ENCODE measurements at places on chromosomes 1 and 21. TPM values are rescaled to one million over a fixed set of nuclear protein-coding genes. Genes with fewer than 3 reads are reported as not detected.

DNA sequence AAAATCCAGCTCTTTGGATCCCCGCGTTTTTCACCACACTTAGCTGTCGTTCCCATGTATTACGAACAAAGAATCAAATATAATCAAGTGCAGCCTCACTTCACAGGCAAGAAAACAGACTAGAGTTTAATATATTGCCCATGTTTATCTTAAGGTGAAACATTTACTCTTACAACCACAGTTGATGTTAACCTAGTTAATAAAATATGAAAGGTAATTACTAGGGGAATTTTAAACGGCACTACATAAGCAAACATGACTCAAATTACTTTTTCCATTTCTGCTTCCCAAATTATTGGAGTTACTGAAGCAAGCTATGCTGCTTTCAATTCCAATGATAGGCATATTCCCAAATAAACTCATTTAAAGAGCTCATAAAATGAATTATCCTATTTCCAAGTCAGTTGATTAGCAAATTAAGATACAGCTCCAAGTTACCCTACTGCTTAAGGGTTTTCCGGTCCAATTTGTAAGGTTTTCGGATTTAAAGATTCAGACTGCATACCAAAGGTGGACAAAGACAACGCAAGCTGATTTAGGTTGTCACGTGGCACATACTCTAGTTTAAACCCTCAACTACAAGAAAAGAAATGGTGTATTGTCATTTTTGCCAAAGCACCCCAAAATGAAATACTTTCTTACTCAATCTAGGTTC is 5.9 kb downstream of the COX20 start:
- DNase-seq: no peak

DNA sequence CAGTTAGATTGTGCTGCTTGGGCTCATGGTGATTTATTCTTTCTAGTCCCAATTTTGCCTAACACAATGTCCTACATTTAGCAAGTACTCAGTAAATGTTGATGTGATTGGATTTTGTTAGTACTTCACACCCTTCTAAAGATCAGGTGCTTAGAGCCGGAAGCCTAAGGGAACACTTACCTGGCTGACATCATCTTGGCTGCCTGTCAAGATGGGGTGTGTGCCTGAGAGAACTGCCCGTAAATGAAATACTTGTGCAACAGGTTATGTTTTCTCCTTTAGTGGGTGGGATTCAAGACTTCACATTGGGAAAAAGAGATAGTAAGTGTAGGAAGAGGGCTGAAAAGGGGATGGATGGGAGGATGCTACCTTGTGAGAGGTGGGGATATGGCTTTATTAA is 75.5 kb upstream of the MACF1 start:
- DNase-seq: no peak

DNA sequence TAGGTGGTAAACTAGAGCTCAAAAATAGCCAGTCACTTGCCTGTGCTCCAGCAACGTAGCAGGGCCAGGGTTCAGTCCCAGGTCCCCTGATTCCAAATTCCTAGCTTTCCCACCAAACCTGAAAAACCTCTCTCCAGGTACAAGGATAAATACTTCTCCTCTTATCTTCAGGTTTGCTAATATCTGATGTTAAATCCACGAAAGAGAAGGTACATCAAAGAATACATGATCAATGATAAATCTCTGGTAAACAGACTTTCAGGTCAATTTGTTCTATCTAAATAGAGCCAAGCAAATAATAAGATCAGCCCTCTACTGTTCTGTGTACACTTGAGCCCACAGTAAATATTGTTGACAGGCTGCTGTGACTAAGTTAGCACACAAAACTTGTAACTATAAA is 52.1 kb upstream of the AKT3 start:
- DNase-seq: no peak

TMEM52 gene
- total RNA-seq: 3.5 TPM

GRCh38 chr21:45264912-45265515 is 22.7 kb downstream of the POFUT2 start:
- DNase-seq: peak; percentile 57

CNR2 gene
- not detected for total RNA-seq

- peak; percentile 81 for DNase-seq
Observed at GRCh38 chr1:18945401-18945849, 11.1 kb downstream of the IFFO2 start.

DNA sequence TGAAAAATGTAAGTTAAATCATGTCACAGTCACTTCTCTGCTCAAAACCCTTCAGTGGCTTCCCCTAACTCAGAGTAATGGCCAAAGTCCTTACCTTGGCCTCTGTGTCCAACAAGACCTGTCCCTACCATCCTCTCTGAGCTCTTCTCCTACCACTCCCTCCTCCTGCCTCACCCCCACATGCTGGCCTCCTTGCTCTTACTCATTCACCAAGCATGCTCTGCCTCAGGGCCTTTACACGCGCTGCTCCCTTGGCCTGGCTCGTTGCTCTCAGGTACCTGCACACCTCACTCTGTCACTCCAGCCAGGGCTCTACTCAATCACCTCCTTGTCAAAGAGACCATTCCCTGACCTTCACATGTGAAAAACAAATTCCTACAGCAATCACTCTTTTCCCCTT is 54.2 kb downstream of the SEC16B start:
- DNase-seq: no peak

WNT9A gene
- total RNA-seq: 25.5 TPM

GRCh38 chr1:159092036-159092760 is 15.6 kb upstream of the AIM2 start:
- no peak for DNase-seq

XCL2 gene
- total RNA-seq: not detected

- no peak for DNase-seq
Observed at GRCh38 chr21:45015469-45015860, 58.9 kb upstream of the ADARB1 start.

DNA sequence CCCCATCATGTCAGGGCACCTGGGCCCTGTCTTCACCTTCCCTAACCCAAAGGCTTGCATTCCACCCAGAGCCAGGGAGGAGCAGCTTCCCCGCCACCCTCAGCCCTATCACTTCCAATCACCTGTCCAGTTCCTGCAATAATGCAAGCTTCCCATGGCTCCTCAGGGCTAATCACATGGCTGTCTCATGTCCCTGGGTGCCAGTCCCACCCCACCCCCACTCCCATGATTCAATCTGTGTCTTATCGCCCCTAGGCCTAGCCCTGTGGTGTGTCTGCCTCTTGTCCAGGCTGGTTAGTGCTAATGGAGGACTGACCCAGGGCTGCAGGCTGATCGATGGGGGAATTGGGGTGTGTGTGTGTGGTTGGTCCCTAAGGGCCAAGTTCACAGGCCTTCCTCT is 11.0 kb upstream of the PEAR1 start:
- DNase-seq: no peak

CD164L2 gene
- not detected for total RNA-seq

CYP4Z1 gene
- 0.27 TPM for total RNA-seq

GRCh38 chr1:221765527-221765926 is 23.6 kb upstream of the DUSP10 start:
- no peak for DNase-seq

PNRC2 gene
- total RNA-seq: 198 TPM

FCRLA gene
- total RNA-seq: not detected

DNA sequence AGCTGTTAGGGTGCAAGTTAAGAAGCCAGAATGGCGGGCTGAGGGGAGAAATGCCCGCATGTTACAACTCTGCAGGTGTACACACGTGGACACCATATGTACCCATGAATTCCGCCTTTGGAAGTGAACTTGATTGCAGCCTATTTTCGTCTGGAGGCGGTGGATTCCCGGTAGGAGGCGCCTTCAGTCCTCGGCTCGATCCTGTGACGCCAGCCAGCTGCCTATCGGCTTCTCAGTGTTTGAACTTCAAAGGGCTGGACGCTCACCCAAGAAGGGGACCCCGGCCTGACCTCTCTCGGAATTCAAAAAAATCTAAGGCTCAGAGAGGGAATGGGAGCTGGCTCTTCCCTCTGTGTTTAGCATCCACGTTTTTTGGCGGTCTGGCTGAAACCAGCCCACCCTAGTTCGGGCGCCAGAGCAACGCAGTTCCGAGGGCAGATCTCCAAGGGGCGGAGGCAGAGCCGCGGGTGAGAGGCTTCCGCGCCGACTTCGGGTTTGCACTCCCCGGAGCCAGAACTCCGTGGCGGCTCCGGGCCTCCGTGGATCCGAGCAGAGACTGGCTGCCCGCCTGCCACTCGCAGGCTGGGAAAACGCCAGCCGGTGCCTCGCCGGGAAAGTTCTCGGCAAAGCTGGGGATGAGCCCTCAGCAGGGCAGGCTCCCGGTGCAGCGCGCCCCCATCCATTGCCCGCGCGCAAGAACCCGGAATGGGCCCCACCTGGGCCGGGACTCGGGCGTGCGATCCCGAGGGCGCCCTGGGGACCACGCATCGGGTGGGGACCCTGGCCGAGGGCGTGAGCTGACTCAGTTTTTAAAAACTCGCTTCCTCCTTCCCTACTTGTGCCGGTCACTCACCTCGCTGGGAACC is 996 bp upstream of the TMEM51 start:
- DNase-seq: peak; percentile 97

BSND gene
- total RNA-seq: not detected

DNA sequence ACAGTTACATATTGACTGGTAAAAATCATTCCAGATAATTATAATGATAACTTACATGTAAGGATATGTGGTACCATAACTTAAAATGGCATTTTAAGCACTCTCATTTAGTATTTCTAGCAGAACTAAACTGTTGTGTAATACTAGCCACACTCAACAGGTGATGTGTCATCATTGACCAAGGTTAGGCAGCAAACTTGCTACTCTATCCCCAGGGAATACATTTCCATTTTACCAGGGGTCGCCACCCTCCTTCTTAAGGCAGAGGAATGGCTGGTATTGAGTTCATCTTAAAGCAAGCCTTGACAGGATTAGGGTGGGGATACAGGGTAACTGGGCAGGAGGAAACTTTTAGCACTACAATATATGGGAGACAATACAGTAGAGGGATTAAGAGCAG is 259.8 kb upstream of the CAMK1G start:
- no peak for DNase-seq

GJA5 gene
- 2.4 TPM for total RNA-seq

DMRTB1 gene
- not detected for total RNA-seq

GRCh38 chr1:240399381-240399780 is 212.6 kb downstream of the GREM2 start:
- no peak for DNase-seq

SYT11 gene
- total RNA-seq: 14.0 TPM

GRCh38 chr21:39869141-39869818 is 2.0 kb downstream of the PCP4 start:
- DNase-seq: no peak

GRCh38 chr1:32223683-32224082 is 1.5 kb downstream of the EIF3I start:
- no peak for DNase-seq

GRCh38 chr1:17237561-17237903 is 11.4 kb upstream of the PADI3 start:
- no peak for DNase-seq

CCDC190 gene
- not detected for total RNA-seq

SHE gene
- 8.0 TPM for total RNA-seq

DNA sequence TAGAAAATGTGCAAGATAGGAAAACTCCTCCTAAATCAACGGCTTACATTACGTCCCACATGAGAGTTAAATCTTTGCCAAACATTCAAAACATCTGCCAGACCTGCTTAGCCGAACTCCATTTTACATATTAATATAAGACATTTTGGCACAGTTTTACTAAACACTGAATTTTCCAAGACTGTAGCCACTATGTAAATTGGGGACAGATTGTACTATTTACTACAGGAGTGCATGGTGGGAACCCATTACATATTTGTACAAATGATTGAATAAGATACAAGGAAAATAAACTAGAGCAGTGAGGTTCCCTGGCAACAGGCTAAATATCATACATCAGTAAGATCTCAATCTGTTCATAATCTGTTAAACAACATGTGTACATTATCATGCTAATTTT is 1234.4 kb downstream of the KCNT2 start:
- no peak for DNase-seq

DNA sequence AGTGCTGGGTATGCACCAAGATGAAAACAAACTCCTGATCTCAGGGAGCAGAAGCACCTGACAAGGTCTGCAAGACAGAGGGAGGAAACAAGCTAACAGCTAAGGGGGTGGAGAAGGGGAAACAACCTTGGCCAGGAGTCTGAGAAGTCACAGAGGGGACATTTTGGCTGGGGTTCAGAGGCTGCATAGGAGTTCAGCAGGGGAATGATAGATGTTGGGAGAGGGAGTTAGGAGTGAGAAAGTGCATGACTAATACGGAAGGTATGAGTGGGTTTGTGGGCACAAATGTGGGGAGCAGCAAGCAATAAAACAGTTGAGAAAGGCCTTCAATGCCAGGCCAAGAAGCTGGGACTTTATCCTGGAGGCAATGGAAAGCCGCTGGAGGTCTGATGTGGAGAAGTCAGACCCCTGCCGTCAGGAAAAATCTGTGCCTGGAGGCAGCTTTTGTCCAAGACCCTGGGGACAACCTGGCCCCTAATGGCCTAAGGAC is 16.4 kb downstream of the EPHA2 start:
- DNase-seq: no peak
